ENCODE measurements at places on chromosomes 2 and 18. TPM values are rescaled to one million over a fixed set of nuclear protein-coding genes. Genes with fewer than 3 reads are reported as not detected.

The CMPK2 gene
- 1.1 TPM for total RNA-seq

DNA sequence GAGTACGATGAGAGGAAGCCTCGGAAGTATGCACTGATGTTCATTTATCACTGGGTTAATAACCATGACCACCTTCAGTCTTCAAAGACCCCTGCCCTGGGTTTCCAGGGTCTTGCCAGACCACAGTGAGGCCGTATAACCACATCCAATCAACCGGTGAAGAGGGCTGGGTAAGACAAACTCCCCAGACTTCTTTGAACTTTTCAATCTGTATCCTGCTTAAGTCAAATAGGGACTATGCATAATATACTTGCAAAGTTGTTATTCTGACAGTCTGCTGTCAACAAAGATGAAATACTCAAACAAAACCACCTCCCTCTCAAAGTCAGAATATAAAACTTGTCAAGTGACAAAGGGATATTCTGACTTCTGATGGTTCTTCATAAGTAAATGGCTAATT, 54.0 kb downstream of the KLF7 start:
- no peak overlapping the region for H3K4me3 ChIP-seq
- H3K27ac ChIP-seq, result no peak overlapping the region
- no peaks in the 10 kb centered on the region for H3K36me3 ChIP-seq

DNA sequence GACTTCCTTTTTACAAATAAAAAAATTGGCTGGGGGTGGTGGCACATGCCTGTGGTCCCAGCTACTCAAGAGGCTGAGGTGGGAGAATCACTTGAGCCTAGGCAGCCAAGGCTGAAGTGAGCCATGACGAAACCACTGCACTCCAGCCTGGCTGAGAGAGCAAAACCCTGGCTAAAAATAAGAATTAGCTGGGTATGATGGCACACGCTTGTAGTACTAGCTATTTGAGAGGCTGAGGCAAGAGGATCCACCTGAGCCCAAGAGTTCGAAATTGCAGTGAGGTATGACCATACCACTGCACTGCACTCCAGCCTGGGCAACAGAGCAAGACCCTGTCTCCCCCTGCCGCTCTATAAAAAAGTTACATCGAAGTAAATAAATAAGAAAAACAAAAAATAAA, 33.7 kb downstream of the GFPT1 start:
- H3K27ac ChIP-seq, result no peak overlapping the region
- H3K4me1 ChIP-seq, result no peaks in the 10 kb centered on the region
- no peaks in the 10 kb centered on the region for H3K27me3 ChIP-seq
- H3K36me3 ChIP-seq, result peaks cover 34% of the 10 kb centered on the region
- H3K4me3 ChIP-seq, result no peak overlapping the region

GRCh38 chr2:26911911-26912861, 58.3 kb upstream of the MAPRE3 start:
- no peaks in the 10 kb centered on the region for H3K36me3 ChIP-seq
- H3K27ac ChIP-seq, result no peak overlapping the region
- H3K27me3 ChIP-seq, result peaks cover 7% of the 10 kb centered on the region
- no peak for DNase-seq

The KCNG3 gene
- total RNA-seq, result 0.09 TPM

- no peak overlapping the region for H3K27ac ChIP-seq
- H3K4me3 ChIP-seq, result no peak overlapping the region
- DNase-seq, result no peak
- no peaks in the 10 kb centered on the region for H3K4me1 ChIP-seq
- no peaks in the 10 kb centered on the region for H3K36me3 ChIP-seq
- no peaks in the 10 kb centered on the region for H3K27me3 ChIP-seq
Observed at GRCh38 chr18:13184396-13184795, 34.2 kb upstream of the LDLRAD4 start.

- H3K36me3 ChIP-seq, result peaks cover 4% of the 10 kb centered on the region
- DNase-seq, result peak; percentile 85
- H3K4me1 ChIP-seq, result peaks cover 97% of the 10 kb centered on the region
- no peaks in the 10 kb centered on the region for H3K27me3 ChIP-seq
Observed at GRCh38 chr18:77063260-77063659, 69.3 kb downstream of the MBP start.

DNA sequence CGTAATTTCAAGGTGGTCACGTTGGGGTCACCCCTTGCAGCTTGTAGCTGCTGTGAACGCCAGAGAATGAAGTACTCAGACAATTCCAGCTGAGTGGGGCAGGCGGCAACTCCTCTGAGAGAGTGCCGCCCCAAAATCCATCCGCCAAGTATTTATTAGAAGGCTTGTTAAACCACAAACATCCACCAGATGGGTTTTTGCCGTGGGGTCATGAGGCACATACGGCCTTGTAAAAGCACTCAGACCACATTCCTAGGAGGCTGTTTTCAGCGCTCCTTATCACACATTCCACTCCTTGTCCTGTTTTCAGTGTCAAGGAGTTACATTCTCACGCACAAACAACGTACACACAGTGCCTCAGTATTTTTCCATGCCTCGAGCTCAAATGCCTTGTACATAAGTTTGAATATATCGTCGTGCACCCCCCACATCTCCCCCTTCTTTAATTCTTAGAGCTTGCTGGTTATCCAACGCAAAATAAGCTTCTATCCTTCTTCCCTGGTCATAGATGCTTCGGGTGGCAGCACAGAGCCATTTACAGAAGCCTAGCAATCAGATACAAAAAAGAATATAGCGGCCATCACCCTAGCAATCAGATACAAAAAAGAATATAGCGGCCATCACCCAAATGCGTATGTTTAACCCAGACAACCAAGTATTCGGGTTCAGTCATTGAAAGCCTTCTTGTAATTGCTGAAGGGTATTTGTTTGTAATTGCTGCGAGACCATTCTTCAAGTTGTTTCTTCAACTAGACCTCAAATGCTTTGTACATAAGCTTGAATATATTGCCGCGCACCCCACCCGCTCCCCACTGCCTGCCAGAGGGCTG, 7.3 kb downstream of the ALPP start:
- no peaks in the 10 kb centered on the region for H3K4me1 ChIP-seq
- no peaks in the 10 kb centered on the region for H3K27me3 ChIP-seq
- DNase-seq, result no peak
- no peaks in the 10 kb centered on the region for H3K36me3 ChIP-seq

DNA sequence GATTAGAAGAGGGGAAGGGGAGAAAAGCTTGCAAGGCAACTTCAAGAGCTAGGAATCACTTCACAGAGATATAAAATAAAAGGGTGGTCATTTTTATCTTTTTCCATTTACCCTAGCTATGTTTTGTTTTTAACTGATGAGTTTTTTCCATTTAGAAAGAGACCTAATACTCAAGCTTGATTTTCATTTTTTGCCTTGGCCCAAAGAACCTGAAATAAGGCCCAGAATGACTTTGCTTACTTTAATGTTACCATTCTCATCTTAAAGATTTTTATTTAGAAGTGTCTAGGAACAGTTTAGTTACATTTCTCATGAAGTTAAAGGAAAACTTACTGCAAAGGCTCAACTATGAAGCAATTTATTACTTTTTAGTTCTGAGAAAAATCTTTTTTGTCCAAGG, 276.3 kb upstream of the ZSWIM2 start:
- no peaks in the 10 kb centered on the region for H3K4me1 ChIP-seq
- H3K4me3 ChIP-seq, result no peak overlapping the region
- no peak for DNase-seq
- no peak overlapping the region for H3K27ac ChIP-seq
- no peaks in the 10 kb centered on the region for H3K36me3 ChIP-seq

- peak; percentile 60 for DNase-seq
- no peak overlapping the region for H3K27ac ChIP-seq
- H3K4me1 ChIP-seq, result peaks cover 41% of the 10 kb centered on the region
- H3K4me3 ChIP-seq, result no peak overlapping the region
Observed at GRCh38 chr18:46148810-46149209, 44.6 kb downstream of the HAUS1 start.

The LINC00305 gene
- not detected for total RNA-seq

GRCh38 chr18:59270689-59271257, 2.5 kb downstream of the RAX start:
- H3K4me3 ChIP-seq, result no peak overlapping the region
- no peaks in the 10 kb centered on the region for H3K36me3 ChIP-seq
- no peak overlapping the region for H3K27ac ChIP-seq
- peaks cover 39% of the 10 kb centered on the region for H3K27me3 ChIP-seq

DNA sequence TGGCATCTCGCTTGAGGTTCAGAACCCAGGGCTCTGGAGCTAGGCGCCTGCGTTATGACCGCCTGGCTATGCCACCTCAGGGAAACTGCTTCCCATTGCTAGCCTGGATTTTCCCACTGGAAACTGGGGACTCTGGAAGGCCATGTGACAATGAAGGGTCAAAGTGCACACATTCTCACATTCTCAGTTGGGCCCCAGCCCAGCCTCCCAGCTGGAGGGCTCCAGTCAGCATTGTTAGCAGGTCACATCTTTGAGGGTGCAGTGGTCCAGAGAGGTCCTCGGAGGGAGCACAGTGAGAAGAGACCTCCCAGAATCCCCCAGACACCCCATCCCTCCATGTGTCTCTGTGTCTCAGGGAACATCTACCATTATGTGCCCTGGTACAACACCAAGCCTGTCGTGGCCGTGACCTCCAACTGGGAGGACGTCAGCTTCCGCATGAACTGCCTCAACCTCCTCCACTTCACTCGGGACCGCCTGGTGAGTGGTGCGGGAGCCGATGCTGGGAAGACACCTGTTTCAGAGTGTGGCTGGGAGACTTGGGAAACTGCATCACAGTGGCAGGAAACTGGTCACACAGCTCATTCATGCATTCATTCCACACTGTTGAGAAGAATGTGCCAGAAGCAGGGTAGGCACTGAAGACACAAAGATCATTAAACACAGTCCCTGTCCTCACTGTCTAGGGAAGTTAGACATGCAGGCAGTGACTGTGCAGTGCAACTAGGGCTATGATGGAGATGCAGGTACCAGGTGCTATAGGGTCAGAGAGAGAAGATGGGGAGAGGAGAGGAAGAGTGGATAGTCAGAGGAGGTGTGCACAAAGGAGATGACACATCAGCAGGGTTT, 41.6 kb downstream of the FER1L5 start:
- no peak overlapping the region for H3K27ac ChIP-seq
- no peak for DNase-seq
- no peaks in the 10 kb centered on the region for H3K4me1 ChIP-seq
- no peak overlapping the region for H3K4me3 ChIP-seq
- no peaks in the 10 kb centered on the region for H3K36me3 ChIP-seq
- no peaks in the 10 kb centered on the region for H3K27me3 ChIP-seq

DNA sequence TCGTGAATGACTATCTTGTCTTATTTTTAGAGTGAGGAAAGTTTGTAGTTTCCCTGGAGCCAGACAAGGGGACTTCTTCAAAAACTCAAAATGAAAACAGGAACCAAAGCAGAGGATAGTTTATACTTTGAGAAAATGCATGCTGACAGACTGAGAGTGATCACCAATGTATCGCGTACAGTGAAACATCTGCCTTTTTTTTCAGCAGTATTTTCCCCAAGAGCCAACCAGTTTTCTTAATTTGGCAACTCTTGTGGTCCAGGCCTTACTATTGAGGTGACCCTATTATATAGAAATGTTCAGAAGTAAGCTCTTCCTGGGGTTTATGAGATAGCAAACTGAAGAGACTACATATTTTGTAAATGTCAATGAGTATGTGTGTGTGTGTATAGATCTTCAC, 153.7 kb upstream of the VRK2 start:
- no peak overlapping the region for H3K27ac ChIP-seq
- DNase-seq, result no peak
- H3K36me3 ChIP-seq, result no peaks in the 10 kb centered on the region
- no peak overlapping the region for H3K4me3 ChIP-seq
- H3K27me3 ChIP-seq, result no peaks in the 10 kb centered on the region
- no peaks in the 10 kb centered on the region for H3K4me1 ChIP-seq

The TRIM54 gene
- 0.22 TPM for total RNA-seq

GRCh38 chr2:204545861-204546735, 823 bp downstream of the PARD3B start:
- H3K4me3 ChIP-seq, result no peak overlapping the region
- DNase-seq, result no peak
- H3K36me3 ChIP-seq, result no peaks in the 10 kb centered on the region

DNA sequence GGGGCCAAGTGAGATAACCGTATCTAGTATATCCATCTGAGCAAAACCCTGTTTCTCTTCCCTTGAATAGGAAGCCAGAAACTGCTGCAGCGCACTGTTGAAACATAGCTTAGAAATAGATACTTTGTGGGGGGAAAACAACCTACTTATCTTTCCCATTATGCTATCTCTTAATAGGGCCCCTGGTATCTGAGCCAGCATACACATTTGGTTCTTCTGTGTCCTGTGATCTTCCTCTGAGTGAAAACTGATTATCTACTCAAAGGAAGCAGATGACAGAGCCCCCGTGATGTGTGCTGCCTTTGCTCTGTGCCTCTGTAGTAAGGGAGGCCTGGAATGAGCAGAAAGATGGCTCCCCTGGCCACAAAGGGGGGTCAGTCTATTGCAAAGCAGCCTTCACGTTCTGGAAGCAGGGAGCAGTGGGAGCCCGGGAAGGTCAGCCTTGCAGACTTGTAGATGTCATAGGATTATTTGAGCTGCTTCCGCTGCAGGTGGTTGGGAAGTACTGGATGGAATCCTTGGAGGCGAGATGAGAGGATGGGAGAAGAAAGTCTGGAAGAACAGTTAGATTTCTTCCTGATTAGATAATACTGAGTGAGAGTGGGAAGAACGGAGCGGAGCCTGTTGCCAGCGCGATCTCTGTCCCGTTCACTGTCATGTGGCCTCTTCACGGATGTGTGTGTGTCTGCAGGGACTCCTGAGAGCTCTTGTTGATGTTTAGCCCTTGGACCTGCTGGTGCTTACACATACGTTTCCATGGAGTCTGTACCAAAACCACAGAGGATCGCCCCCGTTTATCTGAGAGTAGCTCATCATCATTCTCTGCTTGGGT, 150.1 kb downstream of the AGAP1 start:
- no peaks in the 10 kb centered on the region for H3K36me3 ChIP-seq
- no peak overlapping the region for H3K4me3 ChIP-seq

DNA sequence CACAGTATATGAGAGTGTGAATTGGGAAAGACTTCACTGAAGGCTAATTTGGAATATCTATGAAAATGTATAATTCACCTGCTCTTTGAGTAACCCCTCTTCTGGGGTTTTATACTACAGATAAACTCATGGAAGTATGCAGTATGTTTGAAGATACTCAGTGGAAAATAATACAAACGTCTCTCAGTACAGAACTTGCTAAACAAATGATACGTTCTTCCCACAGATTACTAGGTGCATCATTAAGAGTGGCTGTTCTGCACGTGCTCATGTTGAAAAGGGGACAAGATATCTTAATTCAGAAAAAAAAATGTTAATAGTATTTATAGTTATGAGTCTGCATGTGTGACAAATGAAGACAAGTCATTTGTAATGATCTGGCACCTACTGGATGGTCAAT, 70.2 kb upstream of the EPAS1 start:
- no peaks in the 10 kb centered on the region for H3K27me3 ChIP-seq
- H3K4me1 ChIP-seq, result peaks cover 32% of the 10 kb centered on the region
- no peaks in the 10 kb centered on the region for H3K36me3 ChIP-seq
- no peak overlapping the region for H3K4me3 ChIP-seq
- no peak overlapping the region for H3K27ac ChIP-seq

DNA sequence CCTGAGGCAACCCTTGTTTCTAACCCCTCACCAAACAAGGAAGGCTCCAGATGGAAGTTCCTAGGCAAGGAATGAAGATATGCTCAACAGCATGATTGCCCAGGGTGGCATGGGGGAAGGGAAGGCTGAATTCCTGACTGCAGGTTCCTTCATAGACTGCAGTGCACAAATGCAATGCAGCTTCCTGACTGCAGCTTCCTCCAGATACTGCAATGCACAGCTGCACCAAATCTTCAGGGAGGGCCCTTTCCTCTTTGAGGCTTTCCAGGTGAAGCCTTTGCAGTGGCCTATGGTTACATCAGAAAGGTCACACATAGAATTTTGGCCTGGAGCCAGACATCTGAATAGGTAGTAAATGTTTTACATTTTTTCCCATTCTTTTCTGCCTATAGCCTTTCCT, 58.8 kb upstream of the DYNAP start:
- H3K27me3 ChIP-seq, result no peaks in the 10 kb centered on the region
- H3K4me3 ChIP-seq, result no peak overlapping the region
- no peak for DNase-seq
- no peak overlapping the region for H3K27ac ChIP-seq
